Renal pelvis (tissue), 12 donors: ENCODE measurements at places on chromosomes 7 and 10. TPM values are rescaled to one million over a fixed set of nuclear protein-coding genes. Genes with fewer than 3 reads are reported as not detected.

The TSPAN33 gene
- polyA plus RNA-seq, result 81.0 TPM

The MPP7 gene
- polyA plus RNA-seq, result 7.0 TPM

The LAMB4 gene
- polyA plus RNA-seq, result 2.2 TPM

The PRR15 gene
- 6.3 TPM for polyA plus RNA-seq

The PPP1R9A gene
- polyA plus RNA-seq, result 34.2 TPM

The C10orf53 gene
- polyA plus RNA-seq, result not detected

The HOGA1 gene
- 48.5 TPM for polyA plus RNA-seq

The CYP2C8 gene
- 7.4 TPM for polyA plus RNA-seq

The GPRIN2 gene
- polyA plus RNA-seq, result 3.7 TPM

The OR2A1 gene
- polyA plus RNA-seq, result 0.51 TPM

The HOXA6 gene
- polyA plus RNA-seq, result 45.1 TPM

The GIMAP5 gene
- 6.1 TPM for polyA plus RNA-seq

The CPA1 gene
- polyA plus RNA-seq, result 2.3 TPM

The LLCFC1 gene
- polyA plus RNA-seq, result 1.0 TPM

The CREB5 gene
- polyA plus RNA-seq, result 11.6 TPM

The NKX2-3 gene
- polyA plus RNA-seq, result not detected

GRCh38 chr7:117871778-117872538 is 1.3 kb downstream of the CTTNBP2 start:
- peak; percentile 36 for DNase-seq

DNA sequence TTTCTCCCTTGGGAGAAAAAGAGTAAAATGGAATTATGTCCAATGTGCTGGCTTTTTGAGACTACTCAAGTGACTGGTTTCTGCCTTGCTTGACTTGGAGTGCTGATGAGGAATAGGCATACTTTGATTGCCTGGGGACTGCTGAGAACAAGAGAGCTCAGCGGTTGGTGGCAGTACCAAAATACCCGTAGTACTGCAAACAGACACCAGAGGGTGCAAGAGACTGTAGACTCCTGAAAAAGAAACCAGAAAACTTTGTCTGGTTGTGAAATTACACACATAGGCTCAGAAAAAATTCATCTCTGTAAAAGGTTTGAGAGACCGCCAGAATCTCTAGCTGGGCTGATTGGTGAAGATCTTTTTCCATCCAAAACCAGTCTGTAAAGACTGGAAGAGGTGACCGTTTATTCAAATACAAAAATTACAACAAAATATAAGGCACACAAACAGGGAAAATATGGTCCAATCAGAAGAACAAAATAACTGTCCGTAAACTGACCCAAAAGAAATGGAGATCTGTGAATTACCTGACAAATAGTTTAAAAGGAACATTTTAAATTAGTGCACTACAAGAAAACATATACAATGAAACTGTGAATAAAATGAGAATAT is 18.5 kb downstream of the BICC1 start:
- DNase-seq, result no peak

DNA sequence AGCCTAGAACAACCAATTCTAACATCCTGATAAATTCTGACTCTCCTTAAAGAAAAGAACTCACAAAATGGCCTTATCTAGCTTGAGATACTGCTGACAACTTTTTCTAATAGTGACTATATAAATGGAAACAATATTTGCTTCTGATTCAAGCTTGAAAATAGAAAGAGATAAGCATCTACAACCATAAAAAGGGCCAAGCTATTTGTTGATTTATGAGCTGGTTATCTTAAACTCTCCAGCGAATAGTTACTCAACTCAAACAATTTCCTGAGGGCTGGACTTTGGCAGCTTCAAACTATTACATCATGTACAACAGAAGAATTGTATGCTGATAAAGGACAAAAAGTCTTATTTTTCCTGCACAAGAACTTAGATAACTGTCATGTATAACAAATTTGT is 4.6 kb downstream of the USP54 start:
- peak; percentile 68 for DNase-seq

DNA sequence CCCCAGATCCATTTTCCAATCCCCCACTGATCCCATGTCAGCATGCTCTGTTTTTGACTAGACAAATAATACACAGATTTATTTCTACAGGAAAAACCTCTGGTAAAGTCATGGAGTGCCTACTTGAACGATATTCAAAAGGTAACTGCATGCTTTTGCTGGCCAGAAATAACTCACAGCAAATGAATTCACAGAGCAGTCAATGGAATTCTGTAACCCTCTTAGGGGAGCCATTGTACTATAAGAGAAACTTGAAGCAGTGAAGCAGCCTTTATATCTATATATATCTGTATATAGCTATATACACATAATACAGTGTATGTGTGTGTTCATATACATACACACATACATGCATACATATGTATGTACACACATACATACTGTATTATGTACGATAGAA is 29.0 kb upstream of the MEOX2 start:
- no peak for DNase-seq

- DNase-seq, result no peak
Measured at GRCh38 chr7:92794391-92794790, 42.0 kb downstream of the CDK6 start.

- DNase-seq, result no peak
Measured at GRCh38 chr10:88557658-88558057, 25.5 kb downstream of the RNLS start.

- DNase-seq, result no peak
Measured at GRCh38 chr10:8312781-8313180, 258.3 kb downstream of the GATA3 start.

DNA sequence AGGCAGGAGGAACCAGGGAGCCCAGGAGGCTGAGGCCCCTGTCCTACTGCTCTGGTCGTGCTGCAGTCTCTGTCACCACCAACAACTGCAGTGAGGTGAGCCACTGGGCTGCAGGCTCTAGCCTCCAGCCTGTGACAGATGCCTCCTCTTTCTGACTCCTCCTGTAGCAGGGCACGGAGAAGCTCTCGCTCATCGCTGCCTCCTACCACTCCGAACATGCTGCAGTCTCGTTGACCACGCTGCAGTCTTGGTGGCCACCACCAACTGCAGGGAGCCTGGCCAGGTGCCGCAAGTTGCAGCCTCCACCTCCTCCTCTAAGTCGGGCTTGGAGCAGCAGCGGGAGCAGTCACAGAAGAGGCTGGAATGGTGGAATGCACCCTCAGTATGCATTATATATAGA is 22.1 kb upstream of the VOPP1 start:
- DNase-seq, result no peak

- DNase-seq, result no peak
Measured at GRCh38 chr7:33619264-33619663, 286.1 kb upstream of the BMPER start.

GRCh38 chr7:13307040-13307439 is 619.6 kb downstream of the ARL4A start:
- DNase-seq, result no peak

- DNase-seq, result no peak
Measured at GRCh38 chr7:44497155-44498027, 6.9 kb upstream of the NUDCD3 start.

DNA sequence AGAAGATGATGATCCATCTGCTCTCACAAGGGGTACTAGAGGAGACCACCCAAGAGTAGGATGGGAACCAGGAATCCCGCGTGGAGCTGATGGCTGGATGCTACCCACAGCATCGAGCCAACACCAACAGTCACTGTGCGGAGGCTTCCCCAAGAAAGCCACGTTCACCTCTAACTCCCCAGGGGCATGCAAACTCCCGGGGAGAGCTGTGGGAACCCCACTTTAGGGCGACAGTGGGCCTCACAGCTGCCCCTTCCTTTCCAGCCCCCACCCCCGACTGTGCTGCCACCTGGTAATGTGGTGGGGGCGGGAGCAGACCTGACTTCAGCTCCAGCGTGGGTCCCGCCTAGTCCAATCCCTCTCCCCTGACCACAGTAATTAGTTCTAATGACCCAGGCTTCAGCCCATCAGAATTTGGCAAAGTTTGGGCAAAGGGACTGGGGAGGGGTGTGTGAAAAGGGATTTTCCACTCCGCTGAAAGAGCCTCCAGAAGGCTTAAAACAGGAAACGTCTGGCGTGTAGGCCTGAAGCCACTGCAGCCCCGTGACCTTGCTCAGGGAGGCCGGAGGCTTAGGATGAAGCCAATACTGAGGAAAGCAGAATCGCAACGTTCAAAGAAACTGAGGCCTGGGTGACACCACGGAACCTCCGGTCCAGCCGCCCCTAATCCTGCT is 20.3 kb downstream of the ASB13 start:
- DNase-seq, result no peak

GRCh38 chr10:4983615-4984216 is 19.9 kb downstream of the AKR1C2 start:
- DNase-seq, result no peak

- no peak for DNase-seq
Measured at GRCh38 chr10:126437635-126438406, 49.5 kb upstream of the ADAM12 start.

- DNase-seq, result no peak
Measured at GRCh38 chr7:130293521-130293920, 560 bp downstream of the CPA4 start.

DNA sequence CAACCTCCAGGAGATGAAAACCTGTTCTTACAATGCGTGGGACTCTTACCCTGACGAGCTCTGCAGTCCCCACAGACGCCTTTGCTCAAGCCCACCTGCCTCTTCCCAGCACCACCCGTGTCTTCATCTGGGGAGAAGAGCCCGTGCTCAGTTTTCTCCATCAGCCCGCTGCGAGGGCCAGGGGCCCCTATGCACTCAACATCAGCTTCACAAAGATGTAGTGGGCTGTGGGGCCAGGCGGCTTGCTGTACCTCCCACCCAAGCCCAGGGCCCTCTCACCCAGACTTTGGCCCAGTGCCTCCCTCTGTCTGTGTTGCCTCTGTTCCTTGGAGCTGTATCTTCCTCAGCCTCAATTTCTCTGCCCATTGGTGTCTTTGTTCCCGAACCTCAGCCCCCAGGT is 436.6 kb downstream of the DNAJB6 start:
- no peak for DNase-seq

GRCh38 chr10:17122052-17122451 is 7.6 kb downstream of the CUBN start:
- no peak for DNase-seq

GRCh38 chr10:112039823-112040222 is 143.7 kb downstream of the GPAM start:
- no peak for DNase-seq

- no peak for DNase-seq
Measured at GRCh38 chr10:20363684-20364083, 533.4 kb downstream of the NEBL start.

DNA sequence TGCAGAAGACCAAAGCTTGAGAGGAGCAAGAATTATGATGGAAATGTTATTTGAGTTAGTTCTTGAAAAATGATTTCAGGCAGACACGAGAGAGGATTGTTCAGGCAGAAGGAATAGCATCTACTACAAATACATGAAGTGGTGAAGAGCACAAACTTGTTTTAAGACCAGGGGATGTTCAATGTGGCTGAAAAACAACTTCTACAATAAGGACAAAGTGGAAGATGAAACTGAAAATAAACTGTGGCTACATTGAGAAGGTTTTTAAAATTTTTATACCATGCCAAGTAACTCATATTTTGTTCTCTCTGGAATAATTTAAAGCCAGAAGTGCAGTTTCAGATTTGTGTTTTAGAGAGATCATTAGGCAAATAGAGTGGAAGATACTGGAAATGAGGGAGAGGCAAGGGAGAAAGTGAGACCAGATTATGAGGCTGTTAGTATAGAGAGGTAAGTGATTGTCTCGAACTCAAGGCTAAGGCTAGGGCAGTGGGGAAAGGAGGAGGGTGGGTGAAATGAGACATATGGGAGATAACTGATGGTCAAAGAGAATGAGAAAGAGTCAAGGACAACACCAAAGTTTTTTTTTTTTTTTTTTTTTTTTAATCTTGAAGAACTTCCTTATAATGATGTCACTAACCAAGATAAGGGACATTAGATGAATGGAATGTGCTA is 115.4 kb downstream of the MDFIC start:
- DNase-seq, result no peak

- DNase-seq, result peak; percentile 79
Measured at GRCh38 chr10:22086730-22087401, 83.3 kb upstream of the DNAJC1 start.

DNA sequence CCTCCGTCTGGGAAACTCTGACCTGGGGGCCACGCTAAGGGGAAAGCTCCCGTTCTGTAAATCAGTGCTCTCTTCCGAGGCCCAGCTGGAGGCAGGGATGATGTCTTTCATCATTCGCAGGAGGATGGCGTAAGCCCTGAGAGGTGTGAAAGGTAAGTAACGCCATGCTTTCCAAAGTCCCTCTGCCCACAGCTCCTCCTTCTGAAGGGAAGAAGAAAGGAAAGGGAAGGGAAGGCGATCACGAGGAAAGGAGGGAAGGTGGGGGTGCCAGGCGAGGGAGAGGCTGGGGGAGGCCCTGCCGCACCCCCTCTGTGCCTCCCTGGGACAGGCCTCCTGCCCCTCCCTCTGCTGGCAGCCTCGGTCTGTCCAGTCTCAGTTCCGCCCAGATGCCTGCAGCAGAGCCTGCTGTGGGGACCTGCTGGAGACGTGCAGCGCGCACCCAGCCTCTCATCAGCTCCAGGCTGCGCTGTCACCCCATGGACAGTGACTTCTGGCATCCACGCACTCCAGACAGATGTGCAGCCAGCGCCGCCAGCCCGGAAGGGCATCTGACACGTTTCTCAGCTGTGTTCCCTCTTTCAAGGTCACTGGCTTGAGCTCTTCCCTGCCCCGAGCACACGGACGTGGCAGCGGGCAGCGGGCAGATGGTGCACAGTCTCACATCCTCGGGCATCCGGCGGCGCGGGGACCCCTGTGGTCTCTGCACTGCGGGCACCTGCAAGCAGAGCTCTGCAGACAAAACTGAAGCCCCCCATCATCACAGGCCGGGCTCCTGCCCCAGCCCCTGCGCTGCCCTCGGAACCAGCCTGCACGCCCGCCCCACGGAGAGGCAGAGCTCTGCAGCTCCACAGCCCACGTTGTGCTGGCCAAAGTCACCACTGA is 60.6 kb downstream of the INSIG1 start:
- no peak for DNase-seq

- no peak for DNase-seq
Measured at GRCh38 chr7:90726623-90727022, 130.5 kb downstream of the CDK14 start.

GRCh38 chr7:99669782-99670181 is 10.0 kb downstream of the CYP3A5 start:
- no peak for DNase-seq

DNA sequence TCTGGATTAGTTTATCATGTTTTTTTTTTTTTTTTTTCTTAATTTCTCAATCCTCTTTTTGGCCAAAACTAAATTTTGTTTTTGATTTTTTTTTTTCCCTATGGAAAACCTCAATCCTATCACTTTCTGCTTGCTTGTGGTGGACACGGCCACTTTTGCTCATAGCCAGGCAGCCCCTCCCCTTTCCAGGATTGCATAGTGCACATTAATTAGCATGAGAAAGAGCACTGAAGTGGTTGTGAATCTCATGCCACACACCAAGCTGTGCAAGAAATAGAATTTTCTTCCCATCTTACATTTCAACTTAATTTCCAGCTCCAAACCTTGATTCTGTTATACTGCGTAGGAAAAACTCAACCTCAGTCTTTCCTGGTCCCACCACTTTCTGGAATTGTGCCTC is 34.6 kb downstream of the MGAM2 start:
- DNase-seq, result no peak

DNA sequence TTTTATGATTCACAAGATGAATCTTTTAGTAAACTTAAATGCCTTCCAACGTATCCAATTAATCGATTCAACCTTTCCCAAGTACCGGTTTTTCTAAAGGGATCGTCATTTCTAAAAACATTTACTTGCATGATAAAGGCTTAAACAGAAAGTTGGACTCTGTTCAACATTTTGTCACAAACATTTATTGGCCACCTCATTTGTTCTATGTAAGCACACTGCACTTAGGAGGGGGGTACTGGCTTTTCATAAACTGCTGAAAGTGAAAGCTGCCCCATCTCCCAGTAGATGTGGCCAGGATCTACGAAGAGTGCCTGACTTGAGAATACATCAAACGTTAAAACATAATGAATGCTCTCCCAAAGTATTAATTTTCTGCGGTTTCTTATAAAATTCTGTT is 37.3 kb upstream of the LAMB4 start:
- no peak for DNase-seq
